CD4-positive, alpha-beta T cell treated with Interleukin-6 for 4 hours (primary cell): ENCODE measurements at places on chromosomes 4 and X.

GRCh38 chrX:40922307-40922706 is 162.9 kb upstream of the USP9X start:
- no peak for DNase-seq

GRCh38 chr4:158316264-158316663 is 106.0 kb downstream of the TMEM144 start:
- DNase-seq, result no peak

DNA sequence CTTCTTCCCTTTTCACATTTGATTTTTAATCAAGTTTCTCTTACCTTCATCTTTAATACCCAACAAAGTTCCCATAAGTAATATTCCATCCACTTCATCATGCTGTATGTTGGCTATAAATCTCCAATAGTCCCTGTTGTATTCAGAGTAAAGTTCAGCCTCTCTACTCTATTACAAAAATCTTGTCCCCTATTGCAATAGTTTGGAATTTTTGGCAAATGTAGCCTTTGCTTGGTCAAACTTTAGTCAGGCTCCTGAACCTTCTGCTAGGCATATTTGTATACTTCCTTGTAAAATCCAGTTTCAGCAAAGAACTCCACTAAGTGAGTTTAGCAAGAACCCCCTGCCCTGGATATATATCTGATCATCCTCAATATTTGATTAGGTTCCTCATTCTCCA is 54.0 kb upstream of the PACRGL start:
- DNase-seq, result no peak

GRCh38 chr4:88001871-88002270 is 5.6 kb upstream of the PKD2 start:
- no peak for DNase-seq

GRCh38 chrX:85065512-85066198 is 62.0 kb downstream of the APOOL start:
- DNase-seq, result no peak

DNA sequence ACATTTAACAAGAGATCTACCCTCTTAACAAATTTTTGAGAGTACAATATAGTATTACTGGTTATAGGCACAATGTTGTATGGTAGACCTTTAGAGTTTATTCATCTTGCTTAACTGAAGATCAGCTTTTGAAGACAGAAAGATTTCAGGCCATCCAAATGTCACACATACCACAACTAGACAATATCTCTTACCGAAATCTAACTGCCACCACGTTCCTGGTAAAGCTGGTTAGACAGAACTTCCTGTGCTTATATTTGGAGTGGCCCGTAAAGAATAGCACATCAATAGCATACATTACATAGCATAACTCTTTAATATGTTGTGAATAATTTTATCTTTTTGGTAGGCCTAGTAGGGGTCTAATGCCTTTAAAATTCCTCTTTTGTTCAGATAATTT is 29.8 kb upstream of the ARHGEF6 start:
- DNase-seq, result peak; percentile 13

- DNase-seq, result no peak
These were observed 28.5 kb downstream of the SASH3 start for GRCh38 chrX:129808158-129808828.

- no peak for DNase-seq
These were observed 494.8 kb upstream of the AGA start for GRCh38 chr4:177937041-177937440.

DNA sequence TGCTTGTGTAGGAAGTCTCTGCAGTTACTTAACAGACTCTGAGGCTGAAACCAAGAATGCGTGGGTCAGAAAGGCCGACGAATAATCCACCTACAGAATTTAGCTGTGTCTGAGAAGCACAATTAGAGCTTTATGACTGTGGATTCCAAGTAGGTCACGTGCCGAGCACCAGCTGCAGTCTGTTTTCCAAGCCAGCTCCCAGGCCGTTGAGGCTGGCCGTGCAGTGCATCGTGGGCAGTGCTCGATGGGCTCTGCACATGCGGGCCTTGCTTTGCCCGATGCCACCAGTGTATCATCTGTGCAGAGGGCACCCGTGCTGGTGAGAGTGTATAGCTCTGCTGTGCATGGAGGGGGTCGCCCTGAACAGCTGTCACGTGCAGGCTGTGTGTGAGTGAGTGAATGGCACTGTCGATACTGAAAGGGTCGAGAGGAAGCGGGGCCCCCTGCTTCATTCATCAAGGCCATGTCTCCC is 67.5 kb upstream of the CLDN34 start:
- no peak for DNase-seq

DNA sequence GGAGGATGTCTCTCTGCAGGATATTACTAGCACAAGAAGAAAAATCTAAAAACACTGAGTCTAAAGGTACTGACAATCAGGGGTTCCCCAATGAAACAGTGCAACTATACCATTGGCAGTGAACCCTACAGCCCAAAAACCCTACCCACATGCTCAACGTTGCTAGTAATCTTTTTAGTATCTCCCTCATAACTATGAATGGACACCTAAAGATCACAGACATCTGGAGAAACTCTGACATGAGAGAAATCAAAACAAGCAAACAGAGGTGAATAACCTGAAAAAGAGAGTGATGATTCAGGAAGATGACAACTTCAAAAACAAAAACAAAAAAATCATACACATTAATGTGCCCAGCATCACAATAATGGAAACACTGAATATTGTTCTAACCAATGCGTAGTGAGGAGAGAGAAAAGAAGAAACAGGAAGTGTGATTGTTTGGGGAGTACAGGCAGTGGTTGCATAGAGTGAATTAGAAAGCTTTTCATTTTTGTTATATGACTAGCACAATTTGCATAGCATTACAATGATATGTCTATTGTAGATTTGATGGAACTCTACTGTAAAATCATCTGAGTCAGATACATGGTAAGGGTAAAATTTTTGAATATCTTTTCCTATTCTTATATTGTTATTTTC is 78.9 kb upstream of the FMR1 start:
- DNase-seq, result no peak

DNA sequence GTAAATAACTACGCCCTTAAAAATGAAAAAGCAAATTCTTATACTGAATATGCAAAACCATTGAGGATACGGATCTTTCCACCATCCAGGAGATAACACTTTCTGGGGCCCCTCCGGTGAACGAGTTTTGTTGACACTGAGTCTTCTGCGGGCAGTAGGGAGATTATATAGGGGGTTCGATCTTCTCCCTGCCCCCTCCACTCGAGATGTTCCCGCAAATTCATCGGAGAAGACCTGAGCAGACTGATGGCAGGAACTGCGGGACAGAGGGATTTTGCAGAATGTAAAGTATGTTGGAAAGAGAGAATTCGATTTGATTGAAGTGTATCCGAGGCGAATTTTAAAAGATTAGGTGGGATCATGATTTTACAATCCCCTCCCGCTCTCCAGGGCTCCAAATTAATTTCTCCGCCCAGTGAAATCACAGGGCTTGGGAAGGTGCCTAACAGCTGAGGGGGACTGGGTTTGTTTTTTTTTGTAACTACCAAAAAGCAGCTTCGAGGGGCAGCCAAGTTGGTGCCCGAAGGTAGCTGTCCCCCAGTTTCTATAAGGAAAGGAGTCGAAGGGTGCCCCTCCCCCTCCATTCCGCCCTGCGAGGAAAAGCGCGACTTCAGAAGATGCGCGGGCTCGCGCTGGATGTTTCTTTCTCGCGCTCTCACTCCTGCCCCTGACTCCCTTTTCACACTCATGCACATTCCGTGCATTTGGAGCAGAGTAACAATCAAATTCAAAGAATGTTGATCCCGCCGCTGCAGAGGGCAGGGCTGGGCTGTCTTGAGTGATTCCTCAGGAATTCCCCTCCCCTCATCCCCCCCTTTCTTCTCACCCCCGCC is 1.2 kb downstream of the TMEM255A start:
- DNase-seq, result peak; percentile 49

DNA sequence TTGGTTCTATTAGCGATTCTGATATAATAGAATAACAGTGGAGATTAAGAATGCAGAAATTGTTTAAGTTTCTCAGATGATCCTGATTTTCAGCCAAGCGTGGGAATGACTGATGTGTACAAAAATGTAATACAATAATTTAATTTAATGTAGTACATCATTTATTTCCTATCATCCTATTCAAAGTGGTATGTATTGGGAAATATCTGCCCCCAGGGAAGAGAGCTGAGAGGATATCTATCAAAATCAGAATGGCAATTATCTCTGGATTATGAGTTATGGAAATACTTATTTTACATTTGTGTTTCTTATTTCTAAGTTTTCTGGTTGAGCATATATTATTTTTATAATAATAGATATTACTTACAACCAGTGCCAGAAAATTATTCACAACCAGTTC is 3.9 kb downstream of the FABP2 start:
- DNase-seq, result no peak

DNA sequence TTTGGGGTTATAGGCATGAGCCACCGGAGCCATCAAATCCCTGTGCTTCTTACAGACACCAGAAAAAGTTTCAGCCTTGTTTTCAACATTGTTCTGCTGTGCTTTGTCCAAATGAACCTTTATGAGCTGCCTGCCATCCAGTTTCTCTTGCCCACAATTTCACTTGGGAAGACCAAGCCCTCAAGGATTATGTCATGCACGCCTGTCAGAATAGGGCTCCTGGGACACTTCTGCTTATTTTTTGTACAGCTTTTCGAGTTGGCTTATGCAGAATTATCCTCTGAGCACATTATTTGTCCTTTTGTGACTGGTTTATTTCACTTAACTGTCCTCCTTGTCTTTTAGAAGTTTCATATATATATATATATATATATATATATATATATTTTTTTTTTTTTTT is 16.2 kb downstream of the UBE2K start:
- no peak for DNase-seq

DNA sequence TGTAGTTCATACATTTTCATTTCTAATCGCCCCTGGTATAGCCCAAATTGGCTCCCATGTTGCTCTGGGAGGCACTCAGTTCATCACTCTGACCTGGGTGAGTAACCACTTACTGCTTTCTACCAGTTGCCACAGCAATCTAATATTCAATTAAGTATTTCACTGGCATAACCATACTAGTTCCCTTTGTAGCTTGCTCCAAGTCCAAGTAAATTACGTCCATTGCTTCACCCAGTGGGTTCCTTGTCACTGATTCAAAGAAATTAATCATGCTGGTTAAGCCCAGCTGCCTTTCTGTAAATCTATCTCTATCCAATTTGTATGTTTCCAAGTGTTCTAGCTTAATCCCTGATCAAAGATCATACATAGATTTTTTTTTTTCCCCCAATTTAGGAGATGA is 92.0 kb upstream of the CBR4 start:
- no peak for DNase-seq

DNA sequence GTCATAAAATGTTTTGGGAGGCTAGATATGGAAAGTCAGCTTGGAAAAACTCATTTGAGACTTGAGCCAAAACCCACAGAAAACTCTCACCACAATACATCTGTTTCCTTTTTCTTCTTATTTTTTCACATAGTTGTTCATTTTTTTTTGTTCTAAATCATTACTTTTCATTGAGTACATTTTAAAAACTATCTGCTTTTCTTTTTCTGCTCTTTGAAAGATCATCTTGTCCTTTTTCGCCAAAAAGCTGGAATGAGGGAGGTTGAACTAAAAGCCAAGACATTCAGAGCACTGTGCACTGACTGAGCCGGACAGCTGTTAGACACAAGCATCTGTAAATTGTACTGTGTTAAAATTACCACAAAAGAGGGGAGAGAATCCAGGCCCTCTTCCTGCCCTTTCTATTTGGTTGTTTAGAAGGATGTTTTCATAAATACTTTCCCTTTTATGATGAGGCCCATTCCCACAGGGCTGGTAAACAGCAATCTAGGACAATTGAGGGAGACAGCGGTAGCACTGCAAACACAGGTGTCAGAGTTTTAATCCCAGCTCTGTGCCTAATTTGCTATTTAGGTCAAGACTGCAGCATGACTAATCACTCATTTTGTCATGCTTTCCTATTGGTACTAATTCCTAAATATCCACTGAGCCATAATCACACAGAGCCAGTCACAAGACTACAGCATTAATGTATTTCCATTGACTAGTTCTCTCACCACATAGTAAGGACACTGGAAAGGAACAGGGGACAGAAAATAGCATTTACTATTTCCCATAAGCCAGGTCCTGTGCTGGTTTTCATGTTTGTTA is 7.3 kb upstream of the RNF150 start:
- no peak for DNase-seq

GRCh38 chr4:5970381-5971077 is 47.7 kb downstream of the C4orf50 start:
- no peak for DNase-seq

DNA sequence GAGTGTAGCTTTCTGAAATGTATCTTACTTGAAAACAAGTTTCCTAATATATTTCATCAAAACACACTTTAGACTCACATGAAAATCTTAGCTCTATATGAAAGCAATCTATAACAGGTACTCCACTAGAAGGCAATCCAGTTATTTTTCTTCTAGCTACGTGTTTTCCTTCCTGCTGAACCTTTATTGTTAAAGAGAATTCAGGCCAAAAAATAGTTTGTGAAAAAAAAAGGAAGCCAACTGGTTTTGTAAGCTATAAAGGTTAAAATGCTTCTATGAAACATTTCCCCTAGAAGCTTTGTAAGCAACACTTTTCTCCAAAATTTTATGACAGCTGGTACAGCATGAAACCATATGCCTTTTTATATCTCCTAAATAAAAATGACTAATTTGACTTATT is 304.7 kb upstream of the DIAPH2 start:
- DNase-seq, result no peak

- no peak for DNase-seq
These were observed 918.4 kb downstream of the ADGRL3 start for GRCh38 chr4:62118558-62118957.

DNA sequence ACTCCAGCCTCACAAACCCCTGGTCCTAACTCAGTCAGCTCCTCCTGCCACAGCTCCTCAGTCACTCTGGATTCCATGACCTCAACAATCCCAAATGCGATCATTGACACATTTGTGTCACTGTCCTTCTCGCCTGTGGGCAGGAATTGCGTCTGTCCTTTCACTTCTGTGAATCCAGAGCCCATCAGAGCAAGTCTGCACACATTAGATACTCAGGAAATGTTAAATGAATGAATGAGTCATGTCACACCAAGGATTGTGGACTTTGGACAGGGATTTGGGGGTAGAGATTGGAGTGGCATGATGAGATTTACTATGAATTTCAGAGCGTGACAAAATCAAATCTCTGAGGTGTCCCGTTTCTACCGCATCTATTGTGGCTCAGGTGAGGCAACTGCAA is 11.8 kb upstream of the CLDN24 start:
- no peak for DNase-seq

DNA sequence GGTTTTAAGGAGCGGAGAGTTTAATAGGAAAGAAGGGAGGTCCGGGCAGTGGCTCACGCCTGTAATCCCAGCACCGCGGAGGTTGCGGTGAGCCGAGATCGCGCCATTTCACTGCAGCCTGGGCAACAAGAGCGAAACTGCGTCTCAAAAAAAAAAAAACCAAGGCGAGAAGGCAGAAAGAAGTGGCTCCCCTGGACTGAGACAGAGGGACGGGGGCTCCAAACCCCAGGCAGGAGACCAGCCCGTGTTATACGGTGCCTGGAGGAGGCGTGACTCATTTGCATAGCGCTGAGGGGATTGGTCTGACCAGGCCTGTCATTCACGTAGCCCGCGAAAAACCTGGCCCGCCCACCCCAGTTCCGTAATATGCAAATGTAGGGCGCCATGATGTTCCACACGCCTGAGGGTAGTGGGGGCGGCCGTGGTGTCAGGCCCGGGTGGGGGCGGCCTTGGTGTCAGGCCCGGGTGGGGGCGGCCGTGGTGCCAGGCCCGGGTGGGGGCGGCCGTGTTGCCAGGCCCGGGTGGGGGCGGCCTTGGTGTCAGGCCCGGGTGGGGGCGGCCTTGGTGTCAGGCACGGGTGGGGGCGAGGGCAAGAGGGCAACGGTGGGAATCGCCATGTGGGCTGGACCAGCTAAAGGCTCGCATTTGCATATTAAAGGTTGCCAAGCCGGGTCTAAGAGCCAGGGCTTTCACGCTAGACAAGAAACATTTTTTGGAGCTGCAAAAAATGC is 2.1 kb downstream of the PLCXD1 start:
- peak; percentile 91 for DNase-seq
